Uterine smooth muscle cell (primary cell): ENCODE measurements at places on chromosomes 1 and 21. TPM values are rescaled to one million over a fixed set of nuclear protein-coding genes. Genes with fewer than 3 reads are reported as not detected.

Gene LENEP
- total RNA-seq: 1.00 TPM in 1 of 2 replicates, not detected in the other

Gene DDOST
- 254 and 375 TPM in 2 replicates for total RNA-seq

Gene CFHR3
- total RNA-seq: not detected in 2 replicates

Gene CADM3
- total RNA-seq: 0.12 and 0.22 TPM in 2 replicates

Gene LAMTOR5
- total RNA-seq: 62.9 and 76.0 TPM in 2 replicates

Gene SLFNL1
- total RNA-seq: 0.44 and 0.87 TPM in 2 replicates

Gene RUNX1
- total RNA-seq: 22.1 and 24.4 TPM in 2 replicates

Gene CYP2J2
- total RNA-seq: 0.12 and 0.33 TPM in 2 replicates
